Body of pancreas (tissue), 4 donors: ENCODE measurements at places on chromosomes 6 and 20. TPM values are rescaled to one million over a fixed set of nuclear protein-coding genes. Genes with fewer than 3 reads are reported as not detected.

PLN gene
- 2.3 TPM for total RNA-seq

MAFB gene
- total RNA-seq, result 21.1 TPM

CPNE5 gene
- 0.78 TPM for total RNA-seq

FOXF2 gene
- total RNA-seq, result 0.26 TPM

RBM24 gene
- 2.3 TPM for total RNA-seq

B4GALT5 gene
- 12.2 TPM for total RNA-seq

CNPY3 gene
- total RNA-seq, result 50.8 TPM

CMTR1 gene
- total RNA-seq, result 15.8 TPM

LIN28B gene
- not detected for total RNA-seq

MICB gene
- not detected for total RNA-seq

RFX6 gene
- total RNA-seq, result 1.6 TPM

LTB gene
- not detected for total RNA-seq
